ENCODE measurements at places on chromosomes 16 and 17.
A peak's percentile ranks its signal among the peaks of the same experiment; 100 is the strongest.

DNA sequence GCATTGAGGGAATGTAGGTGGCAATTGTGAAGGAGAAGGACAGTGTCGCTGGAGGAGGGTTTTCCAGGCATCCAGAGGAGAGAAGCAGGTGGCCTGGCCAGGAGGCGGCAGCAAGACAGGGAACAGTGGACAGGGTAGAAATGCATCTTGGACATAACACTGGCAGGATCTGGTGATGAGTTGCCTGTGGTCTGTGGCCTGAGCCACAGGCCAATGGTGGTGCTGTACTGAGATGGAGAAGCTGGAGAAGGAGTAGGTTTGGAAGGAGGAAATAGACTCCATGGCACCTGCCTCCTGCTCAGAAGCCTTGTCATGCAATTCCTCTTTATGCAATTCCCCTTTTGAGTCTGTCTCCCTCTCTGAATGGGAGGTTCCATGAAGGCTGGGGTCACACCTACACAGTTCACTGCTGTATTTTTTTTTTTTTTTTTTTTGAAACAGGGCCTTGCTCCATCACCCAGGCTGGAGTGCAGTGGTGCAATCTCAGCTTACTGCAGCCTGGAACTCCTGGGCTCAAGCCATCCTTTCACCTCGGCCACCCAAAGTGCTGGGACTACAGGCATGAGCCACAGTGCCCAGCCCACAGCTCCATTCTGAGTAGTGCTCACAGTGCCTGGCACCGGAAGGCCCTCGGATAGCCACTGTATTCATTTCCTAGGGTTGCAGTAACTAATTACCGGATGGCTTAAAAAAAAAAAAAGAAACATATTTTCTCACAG lies 13.5 kb upstream of the CACNG4 start:
- no peak for DNase-seq

DNA sequence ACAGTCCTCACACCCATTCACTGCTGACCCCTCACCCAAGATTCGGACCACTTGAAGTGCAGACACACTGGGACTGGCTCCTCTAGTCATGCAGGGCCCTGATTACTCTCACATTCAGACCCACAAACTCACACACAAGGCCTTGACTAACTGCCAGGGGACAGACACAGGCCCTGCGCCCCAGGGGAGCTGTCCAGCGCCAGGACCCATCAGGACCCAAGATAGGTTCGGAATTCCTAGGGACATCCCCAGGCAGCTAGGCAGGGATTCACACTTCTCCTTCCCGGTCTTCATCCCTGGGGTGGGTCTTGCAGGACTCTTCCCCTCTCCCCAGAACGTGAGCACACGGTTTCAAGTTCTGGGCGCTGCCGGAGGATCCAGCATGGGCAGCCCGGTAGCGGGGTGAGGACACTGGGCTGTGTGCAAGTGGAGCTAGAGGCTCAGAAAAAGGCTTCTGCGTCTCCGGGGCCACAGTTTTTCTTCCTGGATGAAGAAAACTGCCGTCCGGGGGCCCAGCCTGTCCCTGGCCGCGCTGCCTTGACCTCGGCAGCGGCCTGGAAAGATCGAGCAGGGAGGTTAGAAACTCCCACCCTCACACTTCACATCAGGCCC lies 1.6 kb downstream of the SEZ6 start:
- DNase-seq, result no peak

- DNase-seq, result no peak
Observed at GRCh38 chr17:47204722-47205418, 4.3 kb upstream of the MYL4 start.

DNA sequence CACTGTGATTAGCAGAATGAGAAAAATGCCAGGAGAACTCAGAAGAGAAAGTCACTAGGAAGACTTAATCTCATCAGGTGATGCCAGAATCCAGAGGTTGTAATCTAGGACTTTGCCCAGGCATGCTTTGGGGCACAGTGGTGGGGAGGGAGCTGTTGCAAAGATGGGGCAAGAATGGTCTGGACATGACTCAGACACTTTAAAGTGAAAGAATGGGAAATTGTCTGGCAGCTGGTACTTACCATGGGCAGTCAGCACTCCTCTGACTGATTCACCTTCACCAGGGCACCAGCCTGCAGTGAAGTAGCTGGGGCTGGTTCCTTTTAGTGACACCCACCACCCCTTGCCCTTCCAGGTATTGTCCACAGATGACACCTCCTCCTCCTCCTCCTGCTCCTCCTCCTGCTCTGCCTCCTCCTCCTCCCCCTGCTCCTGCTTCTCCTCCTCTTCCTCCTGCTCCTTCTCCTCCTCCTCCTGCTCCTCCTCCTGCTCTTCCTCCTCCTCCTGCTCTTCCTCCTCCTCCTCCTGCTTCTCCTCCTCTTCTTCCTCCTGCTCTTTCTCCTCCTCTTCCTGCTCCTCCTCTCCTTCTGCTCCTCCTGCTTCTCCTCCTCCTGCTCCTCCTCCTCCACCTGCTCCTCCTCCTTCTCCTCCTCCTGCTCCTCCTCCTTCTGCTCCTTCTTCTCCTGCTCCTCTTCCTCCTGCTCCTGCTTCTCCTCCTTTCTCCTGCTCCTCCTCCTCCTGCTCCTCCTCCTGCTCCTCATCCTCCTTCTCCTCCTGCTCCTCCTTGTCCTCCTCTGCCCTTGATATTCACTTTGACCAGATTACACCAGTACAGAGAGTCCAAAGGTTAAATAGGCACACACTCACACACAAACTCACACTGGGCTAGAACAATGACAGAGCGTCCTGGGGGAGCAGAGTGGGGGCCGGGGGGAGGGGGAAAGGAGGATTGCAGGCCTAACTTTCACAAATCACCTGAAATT lies at the start of gene CHD9NB:
Gene CHD9NB, minus strand, starts transcription at position 379 of the 983 bp plus-strand sequence. CDS start 8,739 bp downstream, outside the sequence.
- no peak for DNase-seq

DNA sequence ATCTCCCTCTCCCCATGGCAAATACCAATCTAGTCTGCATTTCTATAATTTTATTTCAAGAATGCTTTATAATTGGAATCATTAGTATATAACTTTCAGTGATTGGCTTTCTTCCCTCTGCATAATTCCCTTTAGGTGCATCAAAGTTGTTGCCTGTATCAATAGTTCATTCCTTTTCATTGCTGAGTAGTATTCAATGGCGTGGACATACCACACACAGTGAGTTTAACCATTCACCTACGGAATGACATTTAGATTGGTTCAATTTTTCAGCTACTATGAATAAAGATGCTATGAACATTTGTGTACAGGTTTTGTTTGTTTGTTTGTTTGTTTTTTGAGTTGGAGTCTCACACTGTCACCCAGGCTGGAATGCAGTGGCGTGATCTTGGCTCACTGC lies 9.7 kb downstream of the OTOA start:
- no peak for DNase-seq

DNA sequence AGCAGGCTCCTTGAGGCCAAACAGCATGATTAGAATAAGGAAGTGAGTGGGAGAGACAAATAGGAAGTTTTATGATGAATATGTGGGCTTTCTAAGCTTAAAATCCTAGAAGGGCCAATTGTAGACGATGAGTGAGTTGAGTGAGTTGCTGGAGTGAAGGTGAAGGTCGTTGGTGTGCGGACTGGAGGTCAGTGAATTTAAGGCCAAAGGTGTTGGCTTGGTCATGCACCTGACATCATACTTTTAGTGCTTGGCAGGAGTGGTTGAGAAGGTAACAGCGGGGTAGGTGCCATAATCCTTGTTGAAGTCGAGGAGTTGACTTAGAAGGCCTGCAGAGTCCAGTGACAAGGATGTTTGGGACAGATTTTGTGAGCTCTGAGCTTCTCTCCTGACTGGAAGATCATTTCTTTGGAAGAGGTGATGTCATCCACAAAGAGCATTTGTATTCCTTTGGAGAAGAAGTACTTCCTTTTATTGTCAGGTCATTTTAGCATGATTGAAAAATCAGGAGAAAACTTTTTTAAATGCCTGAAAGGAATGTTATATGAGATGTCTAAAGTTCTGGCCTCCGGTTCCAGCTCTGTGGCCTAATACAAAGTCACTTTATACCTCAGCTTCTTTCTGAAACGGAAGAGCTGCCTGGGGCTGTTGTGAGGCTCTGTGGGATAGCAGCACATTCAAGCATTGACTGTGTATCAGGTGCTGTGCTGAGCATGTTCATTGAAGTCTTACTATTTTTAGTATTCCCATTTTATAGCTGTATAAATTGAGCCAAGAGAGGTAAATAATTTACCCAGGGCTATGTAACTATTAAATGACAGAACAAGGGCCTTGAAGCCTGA lies 53.6 kb upstream of the TBX2 start:
- no peak for DNase-seq

DNA sequence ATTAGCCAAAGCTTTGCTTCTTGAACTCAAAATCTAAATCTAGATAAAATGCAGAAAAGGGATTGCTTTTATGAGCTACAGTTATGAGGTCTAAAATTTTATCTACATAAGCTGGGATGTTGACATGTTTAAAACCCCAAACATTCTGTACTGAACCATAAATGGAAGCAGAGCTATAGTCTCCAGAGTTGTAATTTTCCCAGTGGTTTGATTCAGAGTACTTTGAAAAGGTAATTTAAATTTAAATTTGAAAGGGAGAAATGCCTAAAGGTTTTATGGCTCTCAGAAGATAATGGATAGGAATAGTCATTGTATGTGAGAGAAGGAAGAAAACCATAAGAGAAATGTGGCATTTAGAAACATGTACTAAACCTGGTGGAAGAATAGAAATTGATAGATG lies 163.2 kb downstream of the PPM1E start:
- DNase-seq, result no peak

- peak; percentile 78 for DNase-seq
Observed at GRCh38 chr17:64281962-64282752, 19.1 kb upstream of the TEX2 start.

GRCh38 chr16:48905632-48906505 lies 295.9 kb upstream of the N4BP1 start:
- DNase-seq, result no peak

GRCh38 chr16:27458987-27459688 lies 57.2 kb downstream of the IL21R start:
- DNase-seq, result no peak

DNA sequence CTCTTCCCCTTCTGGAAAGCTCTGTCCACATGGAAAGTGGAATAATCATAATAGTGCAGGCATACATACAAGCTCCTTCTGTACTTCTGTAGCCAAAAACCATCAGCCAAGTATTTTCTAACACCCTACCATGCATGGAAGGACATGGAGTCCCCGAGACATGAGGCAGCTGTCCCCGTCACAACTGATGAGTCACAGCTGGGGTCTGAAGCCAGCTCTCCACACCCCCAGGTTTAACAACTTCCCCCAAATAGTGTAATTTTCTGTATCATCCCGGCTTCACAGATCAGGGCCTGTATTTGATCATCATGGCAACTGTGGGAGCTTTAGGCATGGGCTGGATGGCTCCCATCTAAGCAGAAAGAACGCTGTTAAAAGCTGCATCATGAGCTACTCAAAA lies 16.6 kb downstream of the C16orf96 start:
- DNase-seq, result no peak

- no peak for DNase-seq
Observed at GRCh38 chr17:81049372-81049911, 14.5 kb downstream of the BAIAP2 start.

DNA sequence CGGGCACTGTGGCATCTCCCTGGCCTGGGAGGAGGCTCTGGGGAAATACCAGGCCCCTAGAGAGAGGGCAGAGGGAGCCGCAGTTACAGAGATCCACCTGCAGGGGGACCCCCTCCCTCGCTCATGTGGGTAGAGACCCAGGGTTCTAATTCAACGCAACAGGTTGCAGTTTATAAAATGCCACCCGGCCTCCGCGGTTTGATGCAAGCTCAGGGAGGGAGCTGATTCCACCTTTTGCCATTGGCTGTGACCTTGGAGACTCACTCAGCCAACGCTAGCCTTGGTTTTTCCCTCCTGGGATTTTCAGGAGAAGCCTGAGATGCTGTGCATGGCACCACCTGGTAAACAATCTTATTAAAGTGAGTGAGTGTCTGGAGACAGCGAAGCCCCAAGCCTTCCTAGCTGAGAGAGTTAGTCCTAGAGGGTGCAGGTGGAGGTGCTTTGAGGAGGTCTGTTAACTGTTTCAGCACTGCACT lies 12.1 kb downstream of the TTLL6 start:
- DNase-seq, result peak; percentile 63

GRCh38 chr16:87854907-87855683 lies 14.2 kb downstream of the SLC7A5 start:
- peak; percentile 42 for DNase-seq
